NCI-H1092 (cell line): ENCODE measurements at places on chromosomes 2 and 18.

- no peak for DNase-seq
These were observed 249.0 kb downstream of the SLC8A1 start for GRCh38 chr2:40202798-40203400.

GRCh38 chr18:48821251-48821590 is 129.5 kb downstream of the SMAD7 start:
- no peak for DNase-seq

- DNase-seq, result no peak
These were observed 123.0 kb upstream of the SERPINE2 start for GRCh38 chr2:224162122-224162521.

- no peak for DNase-seq
These were observed 364.9 kb upstream of the TMEFF2 start for GRCh38 chr2:192559587-192559986.

DNA sequence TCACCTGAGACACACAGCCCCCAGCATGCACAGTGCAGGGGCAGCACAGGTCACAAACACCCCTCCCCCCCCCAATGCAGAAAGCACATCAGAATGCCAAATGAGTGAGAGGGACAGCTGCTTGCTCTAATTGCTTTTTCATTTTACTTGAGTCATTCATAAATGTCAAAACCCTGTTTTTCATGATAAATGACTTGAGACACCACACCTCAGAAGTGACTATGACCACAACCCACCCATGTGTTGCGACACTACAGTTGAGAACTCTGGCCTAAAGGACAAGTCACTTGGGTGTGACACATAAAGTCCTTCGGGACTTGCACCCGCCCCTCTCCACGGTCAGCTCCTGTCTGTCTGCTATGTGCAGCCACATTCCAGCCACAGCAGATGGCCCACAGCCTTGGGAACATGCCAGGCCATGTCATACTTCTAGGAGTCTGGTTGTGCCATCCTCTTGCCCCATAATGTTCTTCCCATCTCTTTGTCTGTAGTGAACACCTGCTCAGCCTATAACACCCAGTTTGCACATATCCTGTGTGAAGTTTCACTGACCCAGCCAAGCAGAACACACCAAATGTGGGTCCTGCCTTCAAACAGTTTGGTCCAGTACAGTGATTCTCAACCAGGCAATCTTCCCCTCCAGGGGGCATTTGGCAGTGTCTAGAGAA is 30.2 kb upstream of the RIOK3 start:
- DNase-seq, result no peak

DNA sequence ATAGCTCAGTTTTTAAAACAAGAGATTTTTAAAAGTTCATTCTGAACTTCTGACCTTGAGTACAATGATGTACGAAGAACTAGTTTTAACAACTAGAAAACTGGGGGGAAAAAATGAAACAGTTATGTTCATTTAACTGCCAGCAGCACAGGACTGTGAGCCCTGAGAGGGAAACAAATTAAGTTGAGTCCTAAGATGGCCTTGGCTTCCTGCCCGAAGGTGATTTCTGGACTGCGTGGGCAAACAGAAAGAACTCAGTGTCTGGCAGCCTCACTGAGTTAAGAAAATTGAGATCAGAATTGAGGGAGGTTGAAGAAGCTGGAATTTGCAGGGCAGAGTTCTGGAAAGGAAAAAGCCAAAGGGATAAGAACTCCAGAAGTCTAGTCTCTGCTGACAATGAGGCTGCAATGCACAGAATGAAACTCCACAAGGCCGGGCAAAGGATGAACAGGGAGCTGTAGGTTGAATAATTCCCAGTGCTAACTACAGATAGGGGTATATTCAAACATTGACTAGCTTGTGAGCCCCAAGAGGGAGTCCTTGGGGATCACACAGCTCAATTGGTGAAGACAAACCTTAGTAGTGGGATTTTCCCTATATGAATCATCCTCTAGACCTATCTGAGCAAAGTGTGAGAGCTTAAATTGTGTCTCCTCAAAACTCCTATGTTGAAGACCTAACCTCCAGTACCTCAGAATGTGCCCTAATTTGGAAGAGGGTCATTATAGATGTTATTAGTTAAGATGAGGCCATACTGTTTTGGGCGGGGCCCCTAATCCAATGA is 13.1 kb upstream of the CRACDL start:
- no peak for DNase-seq

DNA sequence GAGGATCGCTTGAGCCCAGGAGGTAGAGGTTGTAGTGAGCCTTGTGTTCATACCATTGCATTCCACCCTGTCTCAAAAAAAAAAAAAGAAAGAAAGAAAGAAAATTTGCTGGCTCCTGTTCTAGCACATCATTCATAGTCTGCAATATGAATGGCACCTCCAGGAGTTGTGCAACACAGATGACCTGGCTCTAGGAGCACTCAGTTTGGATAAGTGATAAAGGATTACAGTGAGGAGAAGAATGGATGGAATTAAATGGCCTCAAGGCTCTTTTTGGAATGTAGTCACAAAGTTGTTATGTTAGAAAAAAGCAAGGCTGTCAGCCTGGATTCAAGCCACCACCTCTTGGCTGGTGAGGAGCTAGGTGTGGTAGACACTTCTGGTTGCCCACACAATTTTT is 21.5 kb upstream of the SPRED2 start:
- DNase-seq, result no peak

- no peak for DNase-seq
These were observed 35.4 kb upstream of the RHOB start for GRCh38 chr2:20411361-20411894.

GRCh38 chr2:241063093-241063551 is 39.0 kb downstream of the MTERF4 start:
- no peak for DNase-seq

DNA sequence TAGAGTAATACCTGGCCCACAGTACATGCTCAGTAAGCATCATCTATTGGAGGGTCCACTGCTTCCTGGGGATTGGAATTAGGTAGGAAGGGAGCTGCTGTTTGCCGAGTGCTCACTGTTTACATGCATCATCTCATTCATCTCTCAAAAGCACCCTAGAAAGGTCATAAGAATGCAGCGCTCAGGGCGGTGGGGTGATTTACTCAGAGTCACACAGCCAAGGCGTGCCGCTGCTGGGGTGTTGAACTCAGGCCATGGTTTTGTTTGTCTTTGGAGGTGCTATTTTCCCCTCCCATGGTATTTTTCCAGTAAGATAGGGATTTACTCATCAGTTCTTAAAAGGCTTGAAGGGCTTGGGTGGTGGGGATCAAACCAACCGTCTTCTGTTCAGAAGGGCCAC is 227.5 kb downstream of the LDLRAD4 start:
- DNase-seq, result no peak

GRCh38 chr2:176747928-176748327 is 464.7 kb upstream of the HNRNPA3 start:
- DNase-seq, result no peak

- no peak for DNase-seq
These were observed 5.5 kb downstream of the MEX3C start for GRCh38 chr18:51192026-51192425.

DNA sequence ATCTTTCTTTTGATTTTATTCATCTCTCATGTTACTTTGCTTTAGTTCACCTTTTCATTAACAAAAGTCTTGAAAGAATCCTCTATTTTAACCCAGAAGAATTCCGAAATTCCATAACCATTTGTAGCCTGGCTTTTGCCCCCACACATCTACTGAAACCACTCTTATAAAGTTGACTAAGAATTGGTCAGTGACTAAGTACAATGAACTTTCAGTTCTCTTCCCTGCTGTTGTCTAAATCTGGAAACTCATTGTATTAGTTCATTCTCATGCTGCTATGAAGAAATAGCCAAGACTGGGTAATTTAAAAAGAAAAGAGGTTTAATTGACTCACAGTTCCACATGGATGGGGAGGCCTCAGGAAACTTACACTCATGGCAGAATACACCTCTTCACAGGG is 49.9 kb upstream of the PNPT1 start:
- DNase-seq, result no peak

DNA sequence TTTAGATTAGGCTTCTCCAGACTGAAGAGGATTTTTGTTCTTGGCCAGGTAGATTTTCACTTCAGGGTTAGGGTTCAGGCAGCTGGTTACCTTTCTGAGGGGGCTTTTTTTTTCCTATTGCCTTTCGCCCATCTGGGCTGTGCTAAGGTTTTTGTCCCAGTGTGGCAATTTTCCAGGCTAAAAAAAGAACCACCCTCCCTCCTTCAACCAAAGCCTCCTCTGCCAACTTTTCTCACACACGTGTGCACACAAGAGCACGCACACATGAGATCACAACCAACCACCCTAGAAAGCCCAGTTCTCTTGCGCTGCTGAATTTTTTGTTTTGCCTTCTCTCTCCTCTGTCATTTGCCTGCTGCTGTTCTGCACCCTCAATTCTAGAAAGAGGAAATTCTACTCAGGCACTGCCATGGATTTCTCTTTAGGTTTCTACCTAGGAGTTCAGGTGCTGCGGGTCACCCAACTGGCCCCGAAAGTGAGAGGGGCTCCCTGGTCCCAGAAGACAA is 8.5 kb upstream of the CXCR4 start:
- no peak for DNase-seq

GRCh38 chr18:33960417-33960816 is 264.3 kb downstream of the NOL4 start:
- DNase-seq, result peak; percentile 31

DNA sequence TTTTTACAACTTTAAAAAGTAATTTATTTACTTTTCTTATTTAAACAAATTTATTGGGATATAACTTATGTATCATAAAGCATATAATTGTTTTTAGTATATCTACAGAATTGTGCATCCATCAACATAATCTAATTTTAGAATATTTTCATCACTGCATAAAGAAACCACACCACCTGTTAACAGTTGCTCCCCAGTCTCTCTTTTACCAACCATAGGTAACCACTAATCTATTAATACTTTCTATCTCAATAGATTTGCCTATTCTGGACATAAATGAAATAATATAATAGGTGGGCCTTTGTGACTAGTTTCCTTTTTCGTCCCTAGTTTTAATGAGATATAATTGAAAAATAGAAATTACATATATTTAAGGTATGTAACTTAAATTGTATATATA is 90.6 kb downstream of the ADAM23 start:
- no peak for DNase-seq

DNA sequence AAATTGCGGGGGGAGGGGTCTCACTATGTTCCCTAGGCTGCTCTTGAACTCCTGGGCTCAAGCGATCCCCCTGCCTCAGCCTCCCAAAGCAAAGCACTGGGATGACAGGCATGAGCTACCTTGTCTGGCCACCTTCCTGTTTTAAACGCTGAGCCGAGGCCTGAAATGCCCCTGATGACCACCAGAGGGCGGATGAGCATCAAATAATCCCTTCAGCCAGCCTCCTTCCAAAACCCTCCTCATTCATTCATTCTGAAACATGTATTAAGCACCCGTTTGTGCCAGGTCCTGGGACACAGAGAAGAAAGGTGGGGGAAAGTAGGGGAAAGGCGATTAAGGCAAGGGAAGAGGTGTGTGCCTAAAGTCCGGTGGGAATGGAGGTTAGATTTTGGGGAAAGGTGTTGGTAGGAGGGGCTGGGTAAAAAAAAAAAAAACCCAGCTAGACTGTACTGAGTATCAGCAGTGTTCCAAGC is 30.7 kb upstream of the PTMA start:
- DNase-seq, result peak; percentile 20

DNA sequence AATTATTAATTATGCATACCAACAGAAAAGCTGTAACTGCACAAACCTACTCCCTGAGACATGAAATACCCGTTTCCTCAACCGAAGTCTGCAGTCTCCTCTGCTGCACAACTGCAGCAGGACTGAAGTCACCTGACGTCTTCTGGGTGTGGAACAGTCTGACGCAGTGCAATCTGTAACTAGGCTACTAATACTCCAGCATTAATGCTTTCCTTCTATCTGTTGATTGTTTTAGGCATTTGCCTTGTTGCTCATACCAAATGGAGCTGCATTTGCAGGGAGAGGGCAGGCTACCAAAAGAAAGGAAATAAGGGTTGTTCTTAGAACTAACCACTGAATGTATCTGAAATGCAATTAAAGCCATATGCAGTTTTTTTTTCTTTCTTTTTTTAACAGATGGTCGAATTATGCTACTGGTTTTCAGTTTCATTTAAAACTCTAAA is 40.1 kb downstream of the RTN4 start:
- DNase-seq, result no peak

- peak; percentile 25 for DNase-seq
These were observed 269.3 kb upstream of the SIX2 start for GRCh38 chr2:45278365-45279078.

DNA sequence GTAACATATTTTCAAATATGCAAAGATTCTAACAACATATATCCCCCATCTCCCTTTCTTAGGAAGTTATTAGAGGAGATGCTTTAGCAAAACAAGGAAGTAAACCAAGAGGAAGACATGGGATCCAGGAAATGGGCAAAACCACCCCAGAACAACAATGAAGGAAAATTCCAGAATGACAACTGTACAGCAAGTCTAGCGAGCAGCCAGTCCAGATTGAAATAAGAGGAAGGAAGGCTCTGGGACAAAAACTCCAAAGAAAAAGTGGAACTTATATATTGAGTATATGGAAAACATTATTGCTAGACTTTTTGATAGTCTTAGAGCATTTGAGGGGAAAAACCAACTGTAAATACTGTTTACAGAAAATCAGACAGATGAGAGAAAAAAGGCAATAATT is 2.9 kb upstream of the ARPC2 start:
- DNase-seq, result no peak

DNA sequence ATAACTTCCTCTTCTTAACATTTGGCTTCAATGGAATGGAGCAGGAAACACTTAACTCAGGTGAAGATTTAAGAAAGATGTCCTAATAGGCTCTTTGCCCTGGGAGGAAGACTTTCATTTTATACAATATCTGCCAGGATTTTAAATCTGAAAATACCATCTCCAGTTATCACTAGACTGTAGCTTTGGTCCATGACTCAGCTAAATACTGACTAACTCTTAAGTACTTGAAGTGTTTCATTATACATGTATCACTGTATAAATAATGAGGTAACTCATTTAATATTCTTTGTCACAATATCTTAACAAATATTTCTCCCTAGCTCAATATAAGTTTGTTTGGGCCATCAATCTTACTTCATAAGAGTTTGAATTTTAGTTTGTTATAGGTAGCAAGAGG is 34.7 kb downstream of the RBKS start:
- no peak for DNase-seq

GRCh38 chr2:60064687-60065389 is 488.6 kb downstream of the BCL11A start:
- no peak for DNase-seq

DNA sequence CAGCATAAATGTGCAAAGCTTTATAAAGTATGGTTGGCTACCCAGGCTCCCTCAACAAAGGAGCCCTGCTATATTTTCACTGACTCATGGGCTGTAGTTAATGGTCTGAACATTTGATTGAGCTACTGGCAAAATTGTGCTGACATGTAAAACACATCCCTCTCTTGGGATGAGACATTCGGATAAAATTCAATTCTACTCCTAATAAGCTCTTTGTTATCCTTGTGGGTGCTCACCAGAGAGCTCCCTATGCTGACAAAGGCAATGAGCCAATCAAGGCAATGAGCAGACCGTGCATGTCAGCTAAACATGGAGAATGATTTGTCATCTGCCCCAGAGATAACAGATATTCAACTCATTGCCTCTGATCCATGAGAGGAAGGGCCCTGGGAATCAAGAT is 27.7 kb downstream of the SERPINB8 start:
- DNase-seq, result no peak

- peak; percentile 63 for DNase-seq
These were observed 208.4 kb downstream of the RAD51AP2 start for GRCh38 chr2:17309741-17310339.
